Activated CD8-positive, alpha-beta memory T cell treated with anti-CD3 and anti-CD28 coated beads, Interleukin-2, amount 50 U/mL, for 48 hours (primary cell): ENCODE measurements at places on chromosomes 7 and 10.
A peak's percentile ranks its signal among the peaks of the same experiment; 100 is the strongest.

DNA sequence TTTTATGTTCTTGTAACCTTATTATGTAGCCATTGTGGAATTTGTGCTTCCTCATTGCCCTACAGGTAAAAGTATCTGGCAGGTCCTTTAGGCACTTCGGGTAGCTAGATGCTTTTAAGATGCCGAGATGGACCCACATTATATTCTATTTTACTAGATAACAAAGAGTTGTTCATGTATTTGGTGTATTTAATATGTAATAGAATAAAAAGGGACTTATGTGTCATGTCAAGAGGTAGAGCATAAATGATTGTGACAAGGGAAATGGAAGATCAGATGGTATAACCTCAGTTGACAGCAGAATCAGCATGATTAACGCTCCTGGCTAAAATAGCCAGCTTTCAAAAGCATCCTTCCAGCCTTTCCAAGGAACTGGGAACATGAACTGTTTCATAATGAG, 50.6 kb downstream of the NPY start:
- DNase-seq = no peak

DNA sequence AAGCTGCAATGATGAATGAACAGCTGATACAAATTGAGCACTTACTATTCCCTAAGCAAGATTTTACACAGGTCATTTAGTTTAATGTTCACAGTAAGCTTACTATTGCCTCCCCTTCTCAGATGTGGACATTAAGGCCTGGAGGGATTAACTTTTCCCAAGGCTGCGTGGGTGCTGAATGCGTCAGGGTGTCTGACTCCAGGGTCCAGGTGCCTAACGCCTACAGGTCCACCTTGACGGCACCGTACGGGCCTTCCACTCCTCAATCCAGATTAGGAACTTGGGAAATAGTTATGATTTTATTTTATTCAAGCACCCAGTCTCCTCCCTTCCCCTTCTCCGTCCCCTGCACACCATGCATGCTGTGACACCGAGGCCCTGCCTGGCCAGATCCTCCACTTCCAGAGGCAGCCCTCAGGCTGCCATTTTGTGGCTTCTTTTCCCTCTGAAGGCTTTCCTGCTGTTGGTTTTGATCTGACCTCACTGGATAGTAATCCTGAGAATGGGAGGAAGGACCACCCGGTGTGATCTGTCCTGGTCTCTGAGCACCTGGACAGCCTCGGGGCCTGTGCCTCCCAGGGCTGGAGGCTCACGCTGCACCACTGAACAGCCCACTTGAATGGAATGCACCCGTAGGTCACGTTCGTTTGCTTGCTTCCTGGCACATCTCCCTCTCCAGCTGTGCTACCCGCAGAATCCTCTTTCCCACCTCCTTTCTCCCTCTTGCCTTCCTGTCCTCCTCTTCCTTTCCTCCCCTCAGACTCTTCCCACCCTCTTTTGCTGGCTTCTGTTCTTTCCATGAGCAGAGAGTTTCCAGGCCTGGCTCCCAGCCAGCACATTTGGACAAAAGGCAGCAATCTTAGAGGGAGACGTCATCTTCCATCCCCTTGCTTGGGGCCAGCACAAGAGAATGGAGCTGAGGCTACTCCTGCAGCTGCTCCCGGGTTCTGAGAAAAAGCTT, 14.4 kb downstream of the DENND2A start:
- DNase-seq = no peak

DNA sequence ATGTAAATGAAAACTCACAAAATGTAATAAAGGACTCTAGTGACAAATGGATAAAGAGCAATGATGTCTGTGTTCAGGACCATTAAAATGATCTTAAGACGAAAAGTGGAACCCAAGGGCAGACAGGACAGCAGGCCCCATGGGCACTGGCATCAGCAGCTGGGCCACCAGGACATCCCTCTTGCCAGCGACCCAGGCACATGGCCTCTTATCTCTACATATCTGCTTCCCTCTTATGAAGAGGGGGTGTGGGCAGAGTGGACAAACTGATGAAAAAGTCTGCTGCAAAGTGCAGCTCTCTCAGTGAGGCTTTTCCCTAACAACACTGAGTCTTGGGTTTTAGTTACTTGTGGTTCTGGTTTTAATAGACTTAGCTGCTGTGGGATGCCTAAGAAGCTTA, 44.8 kb upstream of the ANKRD1 start:
- DNase-seq = no peak

GRCh38 chr7:16667355-16667754, 21.4 kb downstream of the BZW2 start:
- no peak for DNase-seq

- no peak for DNase-seq
These were observed 561.9 kb upstream of the GALNT17 start for GRCh38 chr7:70570029-70570428.

GRCh38 chr7:121084256-121084655, 95.7 kb downstream of the CPED1 start:
- no peak for DNase-seq

- DNase-seq = no peak
These were observed 81.4 kb downstream of the HECW1 start for GRCh38 chr7:43193893-43194292.

DNA sequence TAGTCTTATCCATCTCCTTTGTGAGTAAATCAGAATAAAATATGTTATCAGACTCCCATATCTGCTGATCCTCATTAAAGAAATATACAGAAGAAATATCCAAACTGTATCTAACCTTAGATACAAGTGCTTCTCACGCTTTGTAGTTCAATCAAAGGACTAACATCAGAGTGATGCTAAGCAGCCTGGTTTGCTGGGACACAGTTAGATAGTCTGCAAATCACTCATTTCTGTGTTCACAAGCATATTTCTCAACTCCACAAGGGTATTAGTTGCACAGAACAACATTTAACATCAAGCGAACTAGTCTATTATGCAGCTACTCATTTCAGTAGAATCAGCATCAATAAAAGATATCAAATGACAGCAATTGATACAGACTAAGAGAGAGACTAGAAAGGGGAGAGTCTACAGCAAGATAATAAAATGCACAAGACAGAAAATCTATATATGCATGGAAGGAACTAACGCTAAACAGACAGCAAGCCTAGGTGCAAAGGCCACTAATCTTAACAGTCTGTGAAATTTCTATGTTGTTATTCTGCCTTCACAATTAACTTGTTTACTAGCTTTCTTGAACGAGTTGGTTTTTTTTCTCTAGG, 30.0 kb downstream of the DNAJC12 start:
- no peak for DNase-seq

GRCh38 chr7:93927585-93927984, 6.0 kb downstream of the GNG11 start:
- DNase-seq = no peak

DNA sequence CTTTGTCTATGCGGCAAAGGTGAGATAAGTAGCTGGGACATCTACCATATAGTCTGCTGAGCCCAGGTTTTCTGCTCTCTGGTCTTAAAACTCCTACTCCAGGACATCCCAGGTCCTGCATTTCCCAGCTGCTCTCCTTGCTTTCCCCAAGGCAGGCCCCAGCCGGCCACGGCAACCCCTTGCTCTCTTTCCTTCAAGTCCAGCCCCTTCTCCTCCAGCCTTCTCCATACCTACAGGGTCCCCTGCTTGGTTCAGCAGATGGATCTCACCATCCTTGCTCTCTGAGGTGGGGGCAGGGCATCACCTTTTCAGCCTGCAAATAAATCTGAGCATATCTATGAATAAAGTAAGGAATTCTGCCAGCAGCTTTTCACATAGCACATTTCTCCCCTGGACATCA, 8.7 kb downstream of the GIMAP5 start:
- no peak for DNase-seq

DNA sequence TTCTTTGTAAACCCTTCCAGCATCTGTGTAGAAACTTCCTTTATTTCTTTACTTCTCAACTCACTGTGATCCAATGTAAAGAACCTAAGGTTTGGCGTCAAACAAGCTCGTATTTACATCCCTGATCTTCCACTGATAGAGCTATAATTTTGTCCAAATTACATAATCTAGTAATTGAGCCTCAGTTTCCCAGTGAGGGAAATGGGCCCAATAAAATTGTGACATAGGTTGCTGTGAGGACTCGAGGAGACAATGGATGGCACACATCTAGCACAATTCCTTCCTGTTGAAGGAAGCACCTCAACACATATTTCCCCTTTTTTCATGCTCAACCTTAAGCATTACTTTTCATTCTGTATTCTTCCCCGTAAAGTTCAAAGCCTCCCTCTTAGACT, 193.3 kb upstream of the BMPER start:
- DNase-seq = no peak

GRCh38 chr10:79069325-79070080, 737 bp downstream of the ZMIZ1 start:
- peak; percentile 67 for DNase-seq

- DNase-seq = no peak
These were observed 744.7 kb downstream of the KCNMA1 start for GRCh38 chr10:76892766-76893479.

GRCh38 chr10:113494761-113495160, 58.1 kb upstream of the HABP2 start:
- no peak for DNase-seq

GRCh38 chr10:111435871-111436270, 359.0 kb downstream of the ADRA2A start:
- DNase-seq = no peak

GRCh38 chr10:31816318-31816717, 112.3 kb downstream of the ARHGAP12 start:
- DNase-seq = no peak

DNA sequence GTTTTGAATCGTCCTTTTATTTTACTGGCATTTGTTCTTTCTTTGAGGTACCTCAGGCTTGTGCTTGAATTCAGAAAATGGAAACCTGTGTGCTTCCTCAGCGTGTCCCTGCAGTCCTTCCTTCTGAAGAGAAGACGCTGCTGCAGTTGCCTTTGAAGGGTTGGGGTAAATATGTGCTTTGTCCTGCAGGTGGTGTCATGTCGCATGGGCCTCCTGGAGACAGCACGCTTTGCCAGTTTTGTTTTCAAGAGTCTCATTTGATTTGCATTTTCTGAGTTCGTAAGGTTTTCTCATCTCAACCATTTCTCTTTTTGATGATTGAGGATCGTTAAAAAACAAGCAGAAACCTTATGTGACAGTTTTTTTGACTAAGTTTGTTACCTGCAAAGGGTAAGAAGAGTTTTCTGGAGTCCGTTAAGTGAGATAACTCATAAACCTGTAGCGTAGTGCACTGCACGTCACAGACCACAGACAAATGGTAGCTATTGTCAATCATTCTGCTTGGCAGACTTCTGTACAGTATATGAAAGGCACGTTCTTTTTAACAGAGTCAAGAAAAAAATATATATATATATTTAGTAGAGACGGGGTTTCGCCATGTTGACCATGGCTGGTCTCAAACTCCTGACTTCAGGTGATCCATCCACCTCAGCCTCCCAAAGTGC, 57.0 kb downstream of the CDC123 start:
- no peak for DNase-seq

DNA sequence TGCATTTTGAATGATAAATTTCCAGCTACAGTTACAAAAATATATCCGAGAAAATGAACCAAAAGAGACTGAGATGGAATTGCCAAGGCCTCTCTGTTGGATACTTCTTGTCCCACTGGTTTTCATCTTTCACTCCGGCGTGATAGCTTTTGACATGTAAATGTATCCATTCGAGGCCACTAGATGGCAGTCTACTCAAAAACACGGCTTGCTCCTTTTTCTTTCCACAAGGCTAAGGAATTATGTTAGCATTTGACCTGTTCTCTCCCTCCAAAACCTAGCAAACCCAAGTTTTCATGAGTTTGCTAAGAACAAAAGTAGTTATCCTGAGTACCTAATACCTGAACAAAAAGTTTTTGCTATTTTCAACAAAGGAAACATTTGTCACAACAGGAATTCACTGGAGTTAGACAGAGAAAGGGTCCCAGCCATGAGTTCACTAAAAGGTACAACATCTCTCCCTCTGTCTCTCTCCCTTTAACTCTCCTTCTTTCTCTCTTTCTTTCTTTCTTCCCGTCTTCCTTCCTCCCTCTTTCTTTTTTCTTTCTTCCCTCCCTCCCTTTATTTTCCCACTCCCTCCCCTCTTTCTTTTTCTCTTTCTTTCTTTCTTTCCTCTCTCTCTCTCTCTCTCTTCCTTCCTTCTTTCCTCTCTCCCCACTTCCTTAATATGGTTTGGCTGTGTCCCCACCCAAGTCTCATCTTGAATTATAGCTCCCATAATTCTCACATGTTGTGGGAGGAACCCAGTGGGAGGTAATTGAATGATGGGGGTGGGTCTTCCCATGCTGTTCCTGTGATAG, 207.9 kb upstream of the MYO3A start:
- DNase-seq = no peak

DNA sequence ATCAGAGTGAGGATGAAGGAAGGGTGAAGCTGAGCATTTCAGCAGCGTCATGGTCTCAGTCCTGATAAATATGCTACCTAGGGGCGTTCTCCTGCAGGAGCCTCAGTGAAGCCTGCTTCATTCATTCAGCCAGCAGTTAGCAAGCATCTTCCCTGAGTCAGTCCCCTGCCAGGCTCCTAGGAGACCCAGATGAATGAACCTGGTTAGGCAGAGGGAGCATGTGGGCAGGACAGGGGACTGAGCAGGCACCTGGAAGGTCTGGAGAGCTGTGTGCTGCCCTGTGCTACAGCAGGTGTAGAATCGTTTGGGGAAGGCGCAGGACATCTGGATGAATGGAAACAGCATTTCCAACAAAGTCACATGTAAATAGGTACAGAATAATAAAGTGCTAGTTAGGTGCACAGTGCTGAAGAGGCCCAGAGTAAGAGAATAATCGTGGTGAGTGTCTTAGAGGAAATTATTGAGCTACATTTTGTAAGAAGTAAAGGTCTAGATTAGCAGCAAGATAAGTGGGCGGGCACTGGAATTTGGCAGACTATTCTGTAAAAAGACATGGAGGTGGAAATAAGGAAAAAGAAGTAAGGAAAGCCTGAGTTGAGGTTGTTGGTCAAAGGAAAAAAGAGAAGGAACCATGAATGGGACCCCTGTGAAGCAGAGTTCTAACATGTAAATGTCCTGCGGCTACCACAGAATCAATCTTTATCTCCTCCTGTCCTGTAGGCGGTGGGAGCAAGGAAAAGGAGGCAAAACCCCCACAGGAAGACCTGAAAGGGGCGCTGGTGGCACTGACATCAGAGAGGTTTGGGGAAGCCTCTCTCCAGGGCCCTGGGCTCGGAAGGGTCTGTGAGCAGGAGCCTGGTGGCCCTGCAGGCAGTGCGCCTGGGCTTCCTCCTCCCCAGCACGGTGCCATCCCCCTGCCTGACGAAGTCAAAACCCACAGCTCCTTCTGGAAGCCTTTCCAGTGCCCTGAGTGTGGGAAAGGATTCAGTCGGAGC, 12.0 kb downstream of the ZSCAN25 start:
- no peak for DNase-seq
